ENCODE measurements at places on chromosomes 16 and 17.

DNA sequence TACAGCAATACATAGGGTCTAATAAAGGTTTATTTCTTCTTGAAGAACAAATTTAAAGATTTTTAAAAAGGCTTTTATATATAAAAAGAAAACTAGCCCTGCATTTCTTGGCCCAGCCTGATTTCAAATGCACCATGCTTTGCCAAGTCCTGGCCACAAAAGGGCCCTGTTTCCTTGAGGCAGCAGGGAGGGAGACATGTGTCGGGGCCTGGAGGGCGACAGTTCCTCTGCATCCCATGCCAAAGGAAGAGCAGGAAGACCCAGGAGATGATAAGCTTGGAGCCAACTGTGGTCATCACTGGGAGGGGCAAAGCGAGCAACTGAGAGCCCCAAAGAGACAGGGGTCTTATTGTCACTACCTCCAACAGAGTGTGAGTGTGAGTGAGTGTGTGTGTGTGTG, 571.5 kb upstream of the PSMD7 start:
- DNase-seq: no peak

- no peak for DNase-seq
Measured at GRCh38 chr17:71548540-71549190, 572.2 kb upstream of the SOX9 start.

GRCh38 chr16:60107437-60107836, 1373.3 kb upstream of the GOT2 start:
- DNase-seq: no peak

- DNase-seq: no peak
Measured at GRCh38 chr17:77042476-77043231, 98.1 kb upstream of the SEC14L1 start.

DNA sequence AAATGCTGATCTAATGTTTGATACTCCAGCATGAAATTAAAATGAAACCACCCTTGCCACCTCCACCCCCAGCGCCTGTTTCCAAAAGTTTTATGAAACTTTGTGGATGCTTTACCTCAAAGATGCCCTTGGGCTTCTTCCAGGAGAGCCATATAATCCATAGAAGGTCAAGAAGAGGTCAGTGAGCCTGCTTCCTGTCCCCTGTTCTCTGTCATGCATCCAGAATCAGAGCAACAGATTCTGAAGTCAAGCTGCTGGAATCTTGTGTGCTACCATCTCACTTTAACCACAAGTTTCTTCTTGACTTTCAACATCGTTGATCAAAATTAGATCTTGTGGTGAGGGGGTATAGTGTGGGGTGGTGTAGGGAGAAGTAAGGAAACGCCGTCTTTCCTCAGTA, 8.6 kb downstream of the GOSR2 start:
- DNase-seq: no peak

- no peak for DNase-seq
Measured at GRCh38 chr17:80727409-80727755, 182.7 kb downstream of the RPTOR start.

DNA sequence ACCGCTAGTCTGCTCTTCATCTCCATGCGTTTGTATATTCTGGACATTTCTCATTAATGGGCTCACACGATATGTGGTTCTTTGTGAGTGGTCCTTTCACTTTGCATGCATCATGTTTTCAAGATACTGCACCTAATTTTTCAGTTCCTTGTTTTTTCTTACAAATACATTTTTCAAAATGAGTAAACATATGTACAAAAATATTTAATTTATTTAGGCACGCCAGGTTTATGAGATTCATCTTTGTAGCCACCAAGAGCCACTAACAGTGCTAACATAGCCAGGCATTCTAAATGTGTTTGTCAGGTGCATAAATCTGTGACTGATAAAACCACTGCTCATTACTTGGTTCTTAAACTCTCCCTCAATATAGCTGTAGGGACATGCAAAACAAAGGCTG, 375.3 kb downstream of the WWOX start:
- DNase-seq: no peak

DNA sequence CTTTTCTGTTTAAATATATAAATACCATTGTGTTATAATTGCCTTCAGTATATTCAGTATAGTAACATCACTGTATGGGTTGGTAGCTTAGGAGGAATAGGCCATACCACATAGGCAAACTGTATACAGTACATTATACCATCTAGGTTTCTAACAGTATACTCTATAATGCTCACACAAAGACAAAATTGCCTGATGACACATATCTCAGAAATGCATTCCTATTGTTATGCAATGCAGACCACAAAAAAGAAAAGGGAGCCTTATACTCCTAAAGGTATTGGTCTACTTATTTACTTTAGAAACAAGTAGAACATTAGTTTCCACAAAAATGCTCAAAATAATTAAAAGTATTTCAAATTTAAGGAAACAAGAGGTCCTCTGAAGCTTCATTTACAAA, 47.9 kb downstream of the SETD6 start:
- no peak for DNase-seq

GRCh38 chr17:5122586-5123342, 6.9 kb downstream of the USP6 start:
- no peak for DNase-seq

GRCh38 chr17:32831627-32832243, 45.2 kb downstream of the MYO1D start:
- no peak for DNase-seq

DNA sequence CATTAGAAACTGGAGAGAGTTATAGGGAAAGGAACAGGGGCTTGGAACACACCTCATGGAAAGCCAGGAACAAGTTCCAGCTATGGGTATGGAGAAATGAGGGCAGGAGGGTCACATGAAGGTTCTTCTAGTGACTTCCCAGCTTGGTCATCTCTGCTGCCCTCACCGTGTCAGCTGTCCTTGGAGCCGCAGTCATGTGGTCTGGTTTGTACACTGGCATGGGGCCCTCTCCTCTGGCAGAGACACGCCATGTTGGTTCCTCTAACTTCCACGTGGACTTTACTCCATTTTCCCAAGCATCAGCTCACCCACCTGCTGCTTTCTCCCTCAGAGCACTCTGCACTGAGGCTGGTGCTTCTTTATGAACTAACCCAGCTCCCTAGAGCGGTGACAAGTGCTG, 26.3 kb downstream of the MPG start:
- no peak for DNase-seq

Measured in stimulated activated CD8-positive, alpha-beta memory T cell treated with anti-CD3 and anti-CD28 coated beads, Interleukin-15, amount 100 ng/mL, for 4 hours (primary cell).